ENCODE measurements at places on chromosomes 5 and 9.
A peak's percentile ranks its signal among the peaks of the same experiment; 100 is the strongest.

GRCh38 chr5:40733879-40734563 lies 21.7 kb downstream of the TTC33 start:
- no peak for DNase-seq

- DNase-seq = no peak
Observed at GRCh38 chr5:133384903-133385302, 227.4 kb downstream of the FSTL4 start.

- DNase-seq = no peak
Observed at GRCh38 chr9:7892975-7893374, 93.4 kb upstream of the DMAC1 start.

- DNase-seq = no peak
Observed at GRCh38 chr9:116342941-116343340, 189.3 kb downstream of the PAPPA start.

DNA sequence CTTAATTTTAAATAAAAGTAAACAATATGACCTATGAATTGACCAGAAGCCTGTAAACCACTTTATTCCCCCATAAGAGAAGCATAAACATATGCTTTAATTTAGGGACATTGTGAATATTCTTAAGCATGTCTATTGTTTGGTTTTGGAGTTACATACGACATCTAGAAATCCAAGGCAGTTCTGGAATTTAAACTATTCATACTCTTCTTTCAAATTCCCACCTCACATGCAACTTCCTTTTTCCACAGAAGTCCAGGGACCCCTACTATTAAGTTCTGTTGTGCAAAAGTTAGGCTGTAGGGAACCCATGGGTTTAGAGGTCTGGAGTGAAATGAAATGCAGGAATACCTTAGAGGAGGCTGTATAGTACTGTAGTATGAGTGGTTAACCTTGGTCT lies 2.1 kb downstream of the RIC1 start:
- no peak for DNase-seq

GRCh38 chr9:108860354-108860753 lies 1.7 kb upstream of the ACTL7A start:
- DNase-seq = no peak

- DNase-seq = no peak
Observed at GRCh38 chr9:34578241-34579103, 11.1 kb downstream of the CNTFR start.

- no peak for DNase-seq
Observed at GRCh38 chr5:6355294-6355693, 23.1 kb downstream of the MED10 start.

DNA sequence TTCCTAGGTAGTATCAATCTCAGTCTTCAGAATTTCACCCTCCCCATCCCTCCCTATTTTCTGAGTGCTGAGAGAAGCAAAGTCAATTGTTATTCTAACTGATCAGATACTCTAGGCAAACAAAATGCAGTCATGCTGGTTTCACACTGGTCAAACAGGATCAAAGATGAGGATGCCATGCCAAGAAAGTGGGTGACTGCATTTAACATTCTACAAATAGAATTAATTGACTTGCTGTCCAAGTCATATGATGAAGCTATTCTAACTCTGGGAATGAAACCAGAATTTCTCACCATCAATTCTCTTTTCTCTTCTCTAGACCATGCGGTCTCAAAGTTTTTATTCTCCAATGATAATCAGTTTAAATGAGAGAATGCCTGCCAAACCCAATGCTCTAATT lies 112.5 kb downstream of the CTNND2 start:
- no peak for DNase-seq

DNA sequence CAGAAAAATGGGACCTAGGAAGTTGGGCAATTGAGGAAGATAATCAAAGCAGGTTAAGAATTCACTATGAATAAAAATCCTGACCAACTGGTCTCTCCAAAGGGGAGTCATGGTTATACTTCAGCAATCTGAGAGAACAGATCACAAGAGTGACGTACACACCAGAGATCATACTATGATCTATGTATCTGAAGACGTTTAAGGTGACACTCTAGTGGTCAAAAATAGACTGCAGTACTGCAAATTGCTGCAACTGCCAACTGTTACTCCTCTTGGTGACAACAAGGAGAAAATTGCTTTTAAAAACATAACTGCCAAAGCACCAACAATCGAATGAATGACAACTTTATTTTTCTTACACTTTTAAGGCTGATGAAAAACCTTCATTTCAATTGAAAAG lies 4.9 kb downstream of the AK6 start:
- DNase-seq = no peak

DNA sequence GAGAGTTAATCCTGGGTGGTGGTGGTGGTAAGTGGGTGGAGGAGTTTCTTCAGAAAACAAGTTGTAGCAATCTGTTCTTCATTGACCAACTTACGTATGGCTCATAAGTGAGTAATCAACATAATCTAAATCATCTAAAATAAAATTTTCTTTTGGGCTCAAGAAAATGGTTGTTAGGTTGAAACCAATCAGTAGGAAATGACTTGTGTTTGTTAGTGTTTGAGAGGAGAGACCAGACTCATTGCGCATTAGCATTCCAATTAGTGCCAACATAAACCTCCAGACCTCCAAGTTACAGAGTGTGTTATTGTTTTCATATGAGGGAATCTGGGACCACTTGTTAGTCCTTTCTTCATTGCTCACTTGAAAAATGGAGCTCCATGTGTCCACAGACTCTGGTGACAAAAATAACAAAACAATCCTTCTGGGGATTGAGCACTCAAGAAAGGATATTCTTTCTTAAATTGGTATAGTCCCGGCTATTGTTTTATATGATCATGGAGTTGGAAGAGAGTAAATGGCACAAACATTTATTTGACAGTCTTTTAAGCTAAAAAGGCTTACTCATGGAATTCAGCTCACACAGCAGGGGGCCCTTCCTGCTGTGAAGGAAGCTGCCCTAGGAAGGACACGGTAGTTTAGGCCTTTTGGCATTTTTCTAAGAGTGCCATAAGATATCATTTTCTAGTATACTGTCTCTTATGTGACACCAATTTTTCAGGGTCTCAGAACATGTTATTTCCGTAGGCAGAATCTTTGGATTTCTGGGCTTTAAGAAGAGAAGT lies 441.1 kb downstream of the EBF1 start:
- no peak for DNase-seq

DNA sequence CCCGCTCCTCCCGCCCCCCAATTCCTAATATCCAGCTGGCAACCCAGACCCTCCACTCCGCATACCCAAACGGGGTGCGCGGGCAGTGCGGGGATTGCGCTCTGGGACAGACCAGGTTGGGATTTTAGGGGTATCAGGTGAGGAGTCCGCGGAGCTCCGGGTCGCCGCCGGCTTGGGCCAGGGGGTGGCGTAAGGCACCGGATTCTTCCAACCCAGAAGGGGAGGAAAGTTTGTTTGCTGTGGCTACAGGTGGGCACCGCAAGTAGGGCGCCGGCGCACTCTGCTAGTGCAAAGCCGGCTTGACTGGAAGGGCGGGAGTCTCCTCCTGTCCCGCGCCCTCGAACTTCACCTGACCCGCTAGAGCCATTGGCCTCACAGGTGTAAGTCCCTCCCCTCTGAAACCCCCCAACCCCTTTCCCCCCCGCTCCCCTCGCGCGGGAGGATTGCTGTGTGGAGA lies 709 bp downstream of the IQGAP2 start:
- DNase-seq = peak; percentile 49

GRCh38 chr5:111299067-111299481 lies 74.9 kb downstream of the CAMK4 start:
- no peak for DNase-seq

DNA sequence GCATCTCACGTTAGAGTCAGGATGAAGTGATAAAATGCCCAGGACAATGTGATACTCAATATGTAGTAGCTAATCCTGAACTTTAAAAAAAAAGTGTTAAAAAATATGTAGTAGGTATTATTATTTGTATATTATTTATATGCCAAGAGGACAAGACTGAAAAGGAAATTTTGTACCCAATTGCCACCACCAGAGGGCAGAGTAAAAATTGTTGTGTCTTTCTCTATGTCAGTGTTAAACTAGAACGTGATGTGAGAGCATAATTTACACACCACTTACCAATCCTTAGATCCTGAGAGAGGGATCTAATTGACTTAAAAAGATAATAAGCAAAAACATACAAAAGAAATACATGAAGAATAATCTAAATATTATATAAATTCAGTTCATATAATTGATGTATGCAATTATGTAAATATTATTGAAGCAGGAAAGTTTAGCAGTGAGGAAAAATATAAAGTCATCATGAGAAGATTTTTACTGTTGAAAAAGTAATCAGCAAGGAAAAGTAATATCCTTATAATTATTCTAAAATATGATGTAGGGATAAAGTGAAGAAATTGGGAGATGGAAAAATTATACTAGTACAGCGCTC lies 288.9 kb downstream of the RAB3C start:
- DNase-seq = no peak

DNA sequence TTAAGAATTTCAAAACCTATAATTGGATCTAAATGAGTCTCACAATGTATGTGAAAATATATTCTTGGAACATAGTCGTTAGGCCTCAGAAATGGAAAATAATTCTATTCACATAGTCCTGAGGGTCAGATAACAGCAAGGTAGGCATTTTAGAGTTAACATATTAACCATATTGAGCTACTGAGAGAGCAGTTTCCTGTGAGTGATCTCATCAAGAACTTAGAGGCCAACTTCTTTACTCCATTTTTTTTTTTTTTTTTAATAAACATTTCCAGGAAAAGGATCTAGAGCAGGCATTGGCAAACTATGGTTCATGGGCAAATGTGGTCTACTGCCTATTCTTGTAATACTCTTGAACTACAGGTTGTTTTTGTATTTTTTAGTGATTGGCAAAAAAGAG lies 26.6 kb downstream of the RAB24 start:
- no peak for DNase-seq

GRCh38 chr5:41214182-41214581 lies 850 bp upstream of the C6 start:
- DNase-seq = no peak

- no peak for DNase-seq
Observed at GRCh38 chr9:123742009-123742767, 187.7 kb downstream of the DENND1A start.

GRCh38 chr9:1775230-1775629 lies 239.9 kb upstream of the SMARCA2 start:
- no peak for DNase-seq

- no peak for DNase-seq
Observed at GRCh38 chr9:69109152-69109551, 64.9 kb upstream of the TJP2 start.

GRCh38 chr5:39433848-39434247 lies 9.1 kb upstream of the DAB2 start:
- DNase-seq = no peak

DNA sequence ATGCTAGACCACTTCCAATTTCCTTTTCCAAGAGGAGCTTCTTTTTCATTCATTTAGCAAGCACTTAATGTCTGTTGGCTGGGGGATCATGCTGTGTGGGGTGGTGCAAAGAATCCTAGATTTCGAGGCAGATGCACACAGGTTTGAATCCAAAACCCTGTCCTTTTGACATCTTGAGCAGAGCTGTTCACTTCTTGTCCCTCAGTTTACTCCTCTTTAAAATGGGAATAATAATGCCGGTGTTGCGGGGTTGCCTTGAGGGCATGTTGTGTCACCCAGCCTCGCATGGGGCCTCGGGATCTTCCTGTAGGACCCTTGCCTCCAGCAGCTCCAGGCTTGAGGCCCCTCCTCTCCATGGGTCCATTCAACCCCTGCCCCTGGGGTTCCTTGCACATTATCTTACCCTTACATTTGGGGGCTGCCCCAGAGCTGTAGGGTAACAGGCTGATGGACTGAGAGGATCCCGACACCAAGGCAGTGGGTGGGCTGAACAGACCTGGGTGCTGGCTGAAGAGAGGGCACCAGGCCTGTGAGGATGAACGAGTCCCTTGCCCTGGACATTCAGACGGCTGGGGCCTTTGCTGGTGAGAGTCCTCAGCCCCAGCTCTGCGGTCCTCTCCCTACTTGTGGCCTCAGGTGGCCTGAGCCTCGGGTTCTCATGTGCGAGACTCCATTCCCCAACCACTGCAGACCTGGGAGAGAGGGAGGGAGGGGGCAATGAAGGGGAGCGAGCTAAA lies 145.8 kb downstream of the BARX1 start:
- peak; percentile 5 for DNase-seq
